ENCODE measurements at places on chromosomes 3 and 15.
A peak's percentile ranks its signal among the peaks of the same experiment; 100 is the strongest.

- no peak for DNase-seq
Measured at GRCh38 chr3:88410259-88410658, 260.5 kb downstream of the C3orf38 start.

DNA sequence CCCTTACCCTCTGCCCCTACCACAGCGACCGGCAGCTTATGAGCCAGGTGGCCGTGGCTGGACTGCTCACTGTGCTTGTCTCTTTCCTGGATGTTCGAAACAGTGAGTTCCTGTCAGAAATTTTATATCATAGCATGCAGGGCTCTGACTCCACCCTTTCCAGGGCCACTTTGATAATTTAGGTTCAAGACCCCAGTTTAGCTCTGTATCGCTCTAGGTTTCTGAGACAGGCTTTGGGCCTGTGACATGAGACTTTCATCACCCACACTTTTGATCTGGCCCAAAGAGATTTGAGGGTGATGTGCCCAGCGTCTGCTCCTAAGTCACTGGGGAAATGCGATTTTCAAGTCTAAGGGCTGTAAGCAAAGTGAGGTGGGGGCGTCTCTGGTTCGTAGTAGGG lies 6.5 kb upstream of the EIF4G1 start:
- no peak for DNase-seq

- no peak for DNase-seq
Measured at GRCh38 chr3:105865867-105866350, 2.9 kb downstream of the CBLB start.

DNA sequence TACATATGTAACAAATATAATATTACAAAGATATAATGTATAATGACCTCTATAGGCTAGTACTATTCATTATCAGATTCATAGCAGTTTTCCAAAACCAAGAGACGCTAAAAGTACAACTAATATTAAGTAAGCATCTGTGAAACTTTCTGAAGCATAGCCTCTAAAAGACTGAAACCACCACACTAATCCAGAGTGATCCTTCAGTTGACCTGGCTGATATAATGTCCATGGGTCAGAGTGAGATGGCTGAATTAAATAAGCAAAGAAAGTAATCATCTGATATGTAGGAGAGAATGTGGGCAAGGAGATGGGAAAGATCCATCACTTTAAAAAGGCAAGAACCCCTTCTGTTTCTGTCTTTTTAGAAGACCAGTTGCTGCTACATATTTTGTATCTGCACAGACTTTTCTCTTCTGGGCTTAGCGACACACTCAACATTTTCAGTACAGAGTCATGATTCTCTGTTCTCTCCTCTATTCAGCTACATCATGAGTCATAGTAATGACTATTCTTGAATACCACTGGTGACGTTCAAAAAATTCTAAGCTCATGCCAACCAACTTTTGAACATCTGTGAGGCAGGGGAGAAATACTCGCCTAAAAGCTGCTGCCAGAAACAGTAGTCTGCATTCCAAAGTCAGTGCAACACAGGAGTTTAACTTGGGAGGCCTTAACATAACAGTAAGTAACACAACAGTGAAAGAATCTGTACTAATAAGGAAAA lies 149.6 kb downstream of the MAGI1 start:
- DNase-seq: no peak

DNA sequence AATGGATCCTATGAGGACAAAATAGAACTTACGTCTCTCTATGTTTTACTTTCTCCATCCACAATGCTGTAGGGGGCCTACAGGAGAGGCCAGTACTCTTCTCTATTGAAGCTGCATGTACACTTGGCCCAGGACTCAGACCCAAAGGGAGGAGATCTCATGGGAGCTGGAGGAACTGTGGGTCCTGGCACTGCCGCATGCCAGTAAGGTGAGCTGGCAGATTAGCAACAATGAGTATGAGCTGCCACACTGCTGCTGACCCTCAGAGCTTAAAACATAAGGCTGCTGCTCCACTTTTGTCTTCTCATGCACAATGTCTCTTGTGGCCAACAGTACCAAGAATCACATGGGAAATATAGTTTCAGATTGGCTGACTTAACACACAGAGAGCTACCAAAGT lies 57.8 kb upstream of the TBC1D5 start:
- DNase-seq: no peak

GRCh38 chr15:23828786-23829185 lies 141.7 kb upstream of the NDN start:
- no peak for DNase-seq

GRCh38 chr15:73357999-73358665 lies 10.6 kb downstream of the HCN4 start:
- no peak for DNase-seq

GRCh38 chr15:75666823-75667501 lies 19.2 kb downstream of the SNX33 start:
- DNase-seq: no peak

DNA sequence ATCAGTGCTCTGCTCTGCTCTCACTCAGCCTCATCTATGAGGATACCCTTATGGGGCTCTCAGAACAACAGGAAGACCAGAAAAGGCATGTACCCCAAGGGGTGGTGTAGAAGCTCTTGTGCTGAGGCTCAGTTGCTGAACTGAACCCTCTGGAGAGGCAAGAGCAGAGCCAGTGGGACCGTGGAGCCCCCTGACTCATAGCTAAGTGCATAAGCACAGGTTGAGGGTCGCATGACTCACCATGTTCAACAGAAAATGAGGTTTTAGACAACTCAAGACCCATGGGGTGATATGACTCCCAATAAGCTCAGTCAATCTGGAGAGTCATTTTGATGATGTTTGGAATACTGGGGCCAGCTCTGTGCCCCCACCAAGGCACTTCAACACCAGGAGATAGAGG lies 37.3 kb downstream of the CRYGS start:
- DNase-seq: no peak

DNA sequence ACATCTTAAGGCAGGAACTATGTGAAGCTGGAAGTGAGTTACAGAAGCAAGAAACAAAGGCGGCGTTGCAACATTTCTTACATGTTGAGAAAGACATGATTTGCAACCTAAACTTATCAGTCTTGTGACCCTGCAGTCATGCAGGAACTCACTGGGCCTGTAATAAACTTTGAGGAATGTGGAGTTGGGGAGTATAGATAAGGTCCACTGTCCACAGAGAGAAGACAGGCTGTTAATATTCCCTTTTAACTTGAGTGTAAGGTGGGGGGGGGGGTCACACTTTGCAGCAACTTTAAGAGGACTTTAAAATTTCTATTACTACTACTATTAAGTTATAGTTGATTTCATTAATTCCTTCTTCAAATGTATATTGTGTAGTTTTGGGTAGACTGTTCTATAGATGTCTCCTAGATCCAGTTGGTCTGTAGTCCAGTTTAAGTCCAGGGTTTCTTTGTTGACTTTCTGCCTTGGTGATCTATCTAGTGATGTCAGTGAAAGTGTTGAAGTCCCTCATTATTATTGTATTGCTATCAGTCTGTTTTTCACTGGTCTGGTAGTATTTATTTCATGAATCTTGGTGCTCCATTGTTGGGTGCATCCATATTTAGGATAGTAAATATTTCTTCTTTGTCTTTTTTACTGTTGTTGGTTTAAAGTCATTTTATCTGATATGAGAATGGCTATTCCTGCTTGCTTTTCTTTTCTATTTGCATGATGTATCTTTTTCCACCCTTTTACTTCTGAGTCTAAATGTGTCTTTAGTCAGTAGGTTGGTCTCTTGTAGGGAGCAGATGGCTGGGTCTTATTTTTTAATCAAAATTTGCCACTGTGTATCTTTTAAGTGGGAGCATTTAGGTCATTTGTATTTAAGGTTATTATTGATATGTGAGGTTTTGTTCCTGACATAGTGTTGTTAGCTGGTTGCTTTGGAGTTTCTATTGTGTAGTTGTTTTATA lies 15.6 kb upstream of the FAM98B start:
- DNase-seq: no peak

DNA sequence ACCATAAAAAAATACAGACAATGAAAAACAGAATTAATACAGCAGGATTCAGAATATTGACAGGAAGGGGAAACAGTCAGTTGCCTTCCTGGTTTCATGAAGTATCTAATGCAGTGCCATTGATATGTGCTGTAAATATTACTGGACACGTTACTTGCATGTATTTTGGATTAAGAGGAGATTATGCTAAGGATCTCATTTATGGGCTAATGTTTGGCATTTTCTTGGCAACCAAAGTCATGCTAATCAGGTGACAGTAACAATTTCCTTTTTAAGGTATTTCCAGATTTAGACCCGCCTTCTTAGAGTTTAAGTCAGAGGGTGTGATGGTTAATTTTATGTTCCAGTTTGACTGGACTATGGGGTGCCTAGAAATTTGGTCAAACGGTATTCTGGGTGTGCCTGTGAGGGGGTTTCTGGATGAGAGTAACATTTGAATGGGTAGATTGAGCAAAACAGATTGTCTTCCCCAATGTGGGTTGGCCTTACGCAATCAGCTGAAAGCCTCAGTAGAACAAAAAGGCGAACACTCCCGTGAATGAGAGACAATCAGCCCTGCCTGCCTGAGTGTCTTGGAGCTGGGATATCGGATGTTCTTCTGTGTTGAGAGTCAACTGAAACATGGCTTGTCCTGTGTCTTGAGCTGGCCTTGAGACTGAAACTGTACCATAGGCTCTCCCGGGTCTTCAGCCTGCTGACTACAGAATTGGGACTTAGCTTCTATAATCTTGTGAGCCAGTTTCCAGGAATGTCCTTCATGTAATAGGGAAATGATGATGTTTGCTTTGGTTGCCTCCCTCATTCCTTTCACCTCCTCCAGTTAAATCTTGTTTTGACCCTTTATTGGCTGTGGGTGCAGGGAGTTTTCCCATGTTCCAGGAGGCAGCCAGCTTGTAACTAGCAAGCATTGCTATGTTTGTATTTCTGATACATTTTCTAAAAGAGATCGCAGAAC lies 10.5 kb downstream of the SQOR start:
- no peak for DNase-seq

GRCh38 chr15:34927726-34928125 lies 41.8 kb downstream of the AQR start:
- no peak for DNase-seq

DNA sequence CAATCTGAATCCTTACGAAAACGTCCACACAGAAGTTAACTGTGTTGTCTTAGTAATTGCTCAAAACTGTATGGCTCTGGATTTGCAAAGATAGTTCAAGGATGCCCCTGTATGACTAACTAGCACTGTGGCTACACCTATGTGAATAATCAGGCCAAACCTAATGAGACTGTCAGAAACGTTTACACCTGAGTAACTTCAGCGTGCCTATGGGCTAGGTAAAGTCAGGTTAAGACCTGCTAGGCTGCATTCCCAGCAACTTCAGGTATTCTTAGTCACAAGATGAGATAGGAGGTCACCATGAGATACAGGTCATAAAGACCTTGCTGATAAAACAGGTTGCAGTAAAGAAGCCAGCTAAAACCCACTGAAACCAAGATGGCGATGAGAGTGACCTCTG lies 87.8 kb upstream of the PLXND1 start:
- no peak for DNase-seq

GRCh38 chr15:64619880-64620839 lies 155.2 kb downstream of the RBPMS2 start:
- DNase-seq: no peak

- no peak for DNase-seq
Measured at GRCh38 chr3:56761887-56762651, 39.7 kb downstream of the ARHGEF3 start.

GRCh38 chr15:39792844-39793335 lies 10.2 kb upstream of the FSIP1 start:
- no peak for DNase-seq

- DNase-seq: no peak
Measured at GRCh38 chr3:153315781-153316180, 153.8 kb downstream of the RAP2B start.

DNA sequence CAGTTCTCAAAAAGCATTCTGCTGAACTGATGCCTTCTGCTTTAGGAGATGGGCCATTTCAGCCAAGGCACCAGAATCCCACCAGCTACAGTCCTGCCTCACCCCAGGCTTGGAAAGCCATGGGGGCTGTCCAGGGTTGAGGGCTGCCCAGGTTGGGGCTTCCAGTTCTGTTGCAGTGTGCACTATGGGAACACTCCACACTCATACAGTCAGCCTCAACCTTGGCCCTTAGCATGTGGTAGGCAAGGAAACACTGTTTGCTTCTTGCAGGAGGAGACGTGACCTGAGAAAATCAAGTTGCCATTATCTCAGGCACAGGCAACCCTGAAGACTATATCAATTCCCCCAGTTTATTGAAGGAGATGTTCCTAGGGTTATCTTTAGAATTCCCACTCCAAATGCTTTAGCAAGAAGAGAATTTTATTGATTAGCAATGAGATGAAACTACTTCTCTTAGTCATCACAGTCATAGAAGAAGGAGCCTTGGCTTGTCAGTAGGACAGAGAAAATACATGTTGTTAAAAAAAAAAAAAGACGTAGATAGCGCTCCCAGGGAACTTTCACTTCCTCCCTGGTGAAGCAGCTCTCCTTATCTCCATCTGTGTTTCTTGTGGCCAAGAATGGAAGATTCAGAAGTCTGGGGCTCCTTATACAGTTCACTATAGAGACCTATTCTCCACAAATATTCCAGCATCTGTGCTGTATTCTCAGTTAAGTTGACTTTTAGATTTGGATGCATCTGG lies 38.3 kb upstream of the IL12A start:
- no peak for DNase-seq

GRCh38 chr15:101108461-101108775 lies 143.4 kb downstream of the CHSY1 start:
- DNase-seq: no peak

- no peak for DNase-seq
Measured at GRCh38 chr15:66560856-66561525, 4.8 kb downstream of the LCTL start.

DNA sequence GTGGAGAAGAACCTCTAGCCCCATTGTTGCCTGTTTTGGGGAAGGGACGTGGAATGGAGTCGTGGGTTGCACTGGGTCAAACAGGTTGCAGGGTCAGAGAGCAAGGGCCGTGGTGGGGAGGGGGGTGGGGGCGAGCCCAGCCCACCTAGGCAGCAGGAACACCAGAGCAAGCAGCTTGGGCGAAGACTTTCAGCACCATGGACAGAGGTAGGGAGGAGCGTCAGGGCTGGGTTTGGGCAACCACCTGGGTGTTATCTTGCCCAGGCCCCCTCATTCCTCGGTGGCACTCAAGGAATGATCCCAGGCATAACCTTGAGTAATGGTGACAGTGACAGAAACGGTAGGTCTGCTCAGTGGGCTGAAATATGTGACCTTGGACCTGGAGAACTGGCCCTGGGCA lies 45.9 kb upstream of the TMEM115 start:
- DNase-seq: no peak

GRCh38 chr3:138935863-138936740 lies 10.8 kb downstream of the FOXL2 start:
- peak; percentile 8 for DNase-seq

GRCh38 chr3:9439331-9439730 lies 41.9 kb downstream of the SETD5 start:
- no peak for DNase-seq

GRCh38 chr15:42108806-42109205 lies 14.4 kb upstream of the PLA2G4D start:
- DNase-seq: no peak

GRCh38 chr3:100830931-100831330 lies 121.6 kb downstream of the TFG start:
- DNase-seq: no peak
